ENCODE measurements at places on chromosomes 7 and 10.
A peak's percentile ranks its signal among the peaks of the same experiment; 100 is the strongest.

- DNase-seq, result no peak
Observed at GRCh38 chr7:38292442-38292841, 19.0 kb upstream of the TARP start.

DNA sequence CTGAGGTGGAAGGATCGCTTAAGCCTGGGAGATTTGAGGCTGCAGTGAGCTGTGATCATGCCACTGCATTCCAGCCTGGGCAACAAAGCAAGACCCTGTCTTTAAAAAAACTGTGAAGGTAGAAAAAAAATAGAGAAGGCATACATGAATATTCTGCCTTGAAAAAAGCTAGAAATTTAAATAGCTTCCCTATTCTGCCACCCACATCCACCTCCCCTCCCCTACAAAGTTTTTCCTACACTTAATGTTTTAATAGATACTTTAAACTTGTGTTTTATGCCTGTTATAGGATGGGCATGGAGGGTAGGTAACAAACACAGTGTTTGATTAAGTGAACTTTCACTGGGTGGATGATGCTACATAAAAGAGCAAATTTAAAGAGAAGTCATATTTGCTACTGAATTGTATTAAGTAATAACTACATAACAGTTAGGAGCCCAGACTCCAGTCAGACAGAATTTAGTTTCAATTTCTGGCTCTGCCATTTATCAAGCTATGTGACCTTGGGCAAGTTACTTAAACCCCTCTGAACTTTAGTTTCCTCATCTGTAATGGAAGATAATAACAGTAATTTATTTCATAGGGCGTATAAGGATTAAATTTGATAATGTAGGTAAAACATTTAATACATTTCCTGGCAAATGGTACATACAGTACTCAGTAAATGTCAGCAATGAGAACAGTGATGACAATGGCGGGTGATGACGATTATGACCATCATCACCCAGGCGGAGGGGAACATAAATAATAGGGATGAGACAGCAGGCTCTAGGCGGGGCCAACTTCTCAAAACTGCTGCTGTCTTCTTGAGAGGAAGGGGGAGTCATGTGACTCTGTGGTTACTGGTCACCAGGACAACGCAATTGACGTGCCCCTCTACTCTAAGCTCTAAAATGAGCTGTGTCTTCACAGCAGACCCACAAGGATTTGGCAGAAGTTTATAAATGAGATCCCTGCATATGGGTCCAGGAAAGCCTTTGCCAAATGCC lies 15.8 kb downstream of the DNMBP start:
- DNase-seq, result peak; percentile 59

- no peak for DNase-seq
Observed at GRCh38 chr7:30255064-30255769, 29.2 kb upstream of the ZNRF2 start.

DNA sequence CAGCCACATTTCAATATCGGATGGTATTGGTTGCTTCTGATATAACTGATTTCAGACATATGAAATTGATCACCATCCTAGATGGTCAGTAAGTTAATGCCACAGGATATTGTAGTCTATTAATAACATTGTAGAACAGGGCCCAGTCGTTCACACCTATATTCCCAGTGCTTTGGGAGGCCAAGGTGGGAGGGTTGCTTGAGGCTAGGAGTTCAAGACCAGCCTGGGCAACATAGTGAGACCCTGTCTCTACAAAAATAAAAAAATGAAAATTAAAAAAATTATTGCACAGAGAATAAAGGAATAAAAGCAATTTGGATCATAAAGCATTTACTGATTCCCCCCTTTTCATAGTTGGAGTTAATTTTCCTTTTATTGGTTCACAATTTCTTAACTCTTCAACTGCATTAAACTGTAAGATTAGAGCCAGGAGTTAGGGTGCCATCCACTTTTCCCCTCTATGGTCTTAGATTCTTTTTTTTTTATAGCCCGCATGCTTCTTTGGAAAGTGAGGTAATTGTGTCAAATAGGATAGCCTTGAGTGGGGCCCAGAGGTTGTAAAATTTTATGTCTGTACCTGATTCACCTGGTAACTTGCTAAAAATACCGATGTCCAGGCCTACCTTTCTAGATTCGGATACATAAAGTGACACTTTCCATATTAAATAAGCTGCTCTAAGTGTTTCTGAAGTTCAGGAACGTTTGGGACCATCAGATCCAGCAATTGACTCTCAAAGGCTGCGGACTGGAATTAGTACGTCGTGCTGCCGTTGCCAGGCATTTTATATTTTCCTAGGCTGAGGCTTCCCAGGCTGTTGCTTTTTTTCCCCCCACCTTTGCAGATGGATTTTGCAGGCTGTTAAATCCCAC lies 24.7 kb downstream of the ADK start:
- no peak for DNase-seq

GRCh38 chr7:22488643-22489462 lies 11.1 kb downstream of the STEAP1B start:
- peak; percentile 31 for DNase-seq

DNA sequence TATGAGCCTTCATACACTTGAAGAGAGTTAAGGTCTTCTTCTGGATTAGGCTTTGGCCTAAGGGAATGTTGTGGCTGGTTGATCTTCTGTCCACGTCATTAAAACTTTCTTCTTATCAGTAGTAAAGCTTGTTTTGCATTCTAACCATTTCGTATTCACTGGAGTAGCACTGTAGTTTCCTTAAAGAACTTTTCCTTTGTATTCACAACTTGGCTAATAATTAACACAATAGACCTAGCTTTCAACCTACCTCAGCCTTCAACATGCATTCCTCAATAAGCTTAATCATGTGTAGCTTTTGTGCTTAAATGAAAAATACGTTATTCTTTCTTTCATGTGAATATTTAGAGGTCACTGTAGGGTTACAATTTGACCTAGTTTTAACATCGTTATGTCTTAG lies 42.8 kb downstream of the AKR1C8 start:
- no peak for DNase-seq

DNA sequence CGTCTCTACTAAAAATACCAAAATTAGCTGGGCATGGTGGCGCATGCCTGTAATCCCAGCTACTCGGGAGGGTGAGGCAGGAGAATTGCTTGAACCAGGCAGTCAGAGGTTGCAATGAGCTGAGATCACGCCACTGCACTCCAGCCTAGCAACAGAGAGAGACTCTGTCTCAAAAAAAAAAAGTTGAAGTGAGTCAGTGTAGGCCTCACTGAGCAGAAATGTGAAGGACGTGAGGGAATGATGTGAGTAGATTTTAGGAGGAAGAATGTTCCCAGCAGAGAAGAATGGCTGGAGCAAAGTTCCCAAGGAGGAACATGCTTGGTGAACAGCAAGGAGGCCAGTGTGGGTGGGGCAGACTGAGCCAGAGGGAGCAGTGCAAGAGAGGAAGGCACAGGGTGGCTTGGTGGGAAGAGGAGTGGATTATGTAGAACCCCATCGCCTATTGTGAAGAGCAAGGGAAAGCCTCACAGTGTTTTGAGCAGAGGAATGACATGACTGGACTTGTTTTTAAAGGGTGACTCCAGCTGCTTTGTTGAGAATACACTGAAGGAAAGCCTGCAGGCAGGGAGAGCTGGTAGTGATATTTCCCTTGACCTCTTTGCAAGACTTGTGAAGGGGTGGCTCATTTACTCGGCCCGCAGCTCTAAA lies 708.7 kb downstream of the SUGCT start:
- no peak for DNase-seq

DNA sequence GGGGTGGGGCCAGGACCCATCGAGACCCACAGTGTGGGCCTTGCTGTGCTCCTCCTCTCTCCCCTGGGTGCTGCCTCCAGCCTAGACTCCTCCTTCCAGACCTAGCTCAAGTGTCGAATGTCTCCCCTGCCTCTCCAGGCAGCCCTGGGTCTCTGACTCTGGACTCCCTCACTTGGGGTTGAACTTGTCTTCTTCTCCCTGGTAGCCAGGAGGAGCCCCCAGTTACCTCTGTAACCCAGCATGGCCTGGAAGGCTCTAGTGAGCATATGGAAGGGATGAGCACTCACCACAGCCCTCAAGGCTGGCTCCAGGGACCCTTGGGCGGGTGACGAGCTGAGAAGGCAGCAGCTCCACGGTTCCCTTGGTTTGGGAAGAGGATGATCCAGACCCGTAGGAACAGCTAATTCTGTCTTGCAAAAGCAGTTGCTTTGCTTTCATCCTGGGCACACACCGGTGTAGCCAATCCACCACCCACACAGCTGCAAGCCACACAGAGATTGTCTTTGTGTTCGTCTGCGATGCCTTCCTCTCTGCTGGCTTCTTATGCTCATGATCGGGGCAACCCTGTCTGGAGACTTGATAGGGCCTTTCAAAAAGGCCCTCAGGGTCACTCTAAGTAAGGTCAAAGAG lies 52.3 kb upstream of the ANTXRL start:
- DNase-seq, result no peak
